Fibroblast of the aortic adventitia (primary cell): ENCODE measurements at places on chromosomes 2 and 18. TPM values are rescaled to one million over a fixed set of nuclear protein-coding genes. Genes with fewer than 3 reads are reported as not detected.

TBR1 gene
- not detected in 2 replicates for total RNA-seq

AOX1 gene
- 23.6 and 84.0 TPM in 2 replicates for total RNA-seq

RNF181 gene
- total RNA-seq, result 86.7 and 213 TPM in 2 replicates

COLEC11 gene
- total RNA-seq, result 0.09 and 0.65 TPM in 2 replicates

CDH7 gene
- total RNA-seq, result not detected in 2 replicates

PSMA8 gene
- total RNA-seq, result not detected in 2 replicates

SCTR gene
- not detected in 2 replicates for total RNA-seq

SCN7A gene
- total RNA-seq, result under 0.01 and 4.7 TPM in 2 replicates

BBS5 gene
- total RNA-seq, result 4.0 and 7.3 TPM in 2 replicates

MAP2 gene
- 2.1 and 26.5 TPM in 2 replicates for total RNA-seq

FARSB gene
- total RNA-seq, result 6.5 and 34.3 TPM in 2 replicates
